ENCODE measurements at places on chromosomes 1 and 21.

- DNase-seq = no peak
Measured at GRCh38 chr1:42142894-42143675, 10.1 kb upstream of the GUCA2B start.

DNA sequence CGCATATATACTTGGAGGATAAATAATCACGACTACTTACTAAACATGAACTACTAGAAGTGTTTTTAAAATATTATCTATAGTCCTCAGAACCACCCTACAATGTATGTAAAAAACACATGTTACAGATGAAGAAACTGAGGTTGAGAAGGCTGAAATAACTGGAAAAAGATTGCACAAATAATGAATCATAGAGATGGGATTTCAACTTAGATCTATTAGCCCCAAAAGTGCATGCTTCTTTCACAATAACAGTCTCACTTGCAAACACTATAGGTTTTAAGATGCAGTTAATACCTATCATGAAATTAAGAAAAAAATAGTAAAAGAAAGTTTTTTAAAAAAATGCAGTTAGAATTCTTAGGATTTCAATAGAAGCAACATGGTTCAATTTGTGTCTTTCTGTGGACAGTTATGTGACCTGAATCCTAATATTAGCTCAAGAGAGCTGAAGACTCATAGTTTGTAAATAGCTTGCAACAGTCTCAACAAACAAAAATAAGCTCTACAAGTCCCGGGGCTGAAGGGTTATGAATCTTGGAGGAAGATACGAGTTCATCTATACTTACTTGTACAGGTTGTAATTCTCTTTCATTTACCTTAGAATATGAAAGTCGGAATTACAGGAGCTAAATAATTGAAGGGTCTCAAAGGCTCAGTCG, 58.6 kb upstream of the NTPCR start:
- no peak for DNase-seq

DNA sequence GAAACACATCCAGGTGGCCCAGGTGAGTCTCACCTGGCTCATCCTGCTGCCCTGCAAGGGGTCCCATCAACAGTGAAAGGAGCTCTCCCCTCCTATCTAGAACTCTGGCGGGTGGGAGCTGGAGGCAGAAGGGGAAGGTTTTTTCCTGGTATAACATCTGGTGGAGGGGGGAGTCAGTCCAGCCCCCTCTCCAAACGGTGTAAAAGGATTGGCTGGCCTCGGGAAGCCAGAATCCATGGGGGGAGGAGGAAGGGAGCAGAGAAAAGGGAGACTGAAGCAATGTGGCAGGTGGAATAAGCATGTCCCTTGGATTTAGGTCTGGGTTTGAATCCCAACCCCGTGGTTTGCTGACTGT, 1.2 kb upstream of the CAMK2N1 start:
- no peak for DNase-seq

DNA sequence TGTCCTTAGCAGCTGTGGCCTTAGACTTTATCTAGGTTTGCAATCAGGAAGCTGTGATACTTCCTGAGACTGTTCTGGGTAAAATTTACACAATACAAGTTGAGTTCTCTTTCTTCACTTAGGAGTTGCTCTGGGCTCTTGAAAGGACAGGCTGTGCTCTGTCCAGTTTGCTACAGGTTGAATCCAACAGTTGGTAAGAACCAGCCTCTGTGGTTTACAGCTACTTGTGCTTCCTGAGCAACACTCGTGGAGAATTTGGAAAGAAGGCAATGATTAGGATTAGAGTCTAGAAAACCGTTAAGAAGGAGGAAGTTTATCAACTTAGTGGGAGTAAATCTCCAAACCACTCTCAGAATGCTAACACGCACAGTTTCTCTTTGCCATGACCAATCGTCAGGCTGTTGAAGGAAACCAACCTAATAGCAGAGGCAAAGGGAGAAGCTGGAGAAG, 26.8 kb downstream of the GFI1 start:
- no peak for DNase-seq

- DNase-seq = no peak
Measured at GRCh38 chr1:87000460-87000859, 86.0 kb downstream of the HS2ST1 start.

GRCh38 chr1:116129537-116129936, 18.3 kb downstream of the MAB21L3 start:
- no peak for DNase-seq

DNA sequence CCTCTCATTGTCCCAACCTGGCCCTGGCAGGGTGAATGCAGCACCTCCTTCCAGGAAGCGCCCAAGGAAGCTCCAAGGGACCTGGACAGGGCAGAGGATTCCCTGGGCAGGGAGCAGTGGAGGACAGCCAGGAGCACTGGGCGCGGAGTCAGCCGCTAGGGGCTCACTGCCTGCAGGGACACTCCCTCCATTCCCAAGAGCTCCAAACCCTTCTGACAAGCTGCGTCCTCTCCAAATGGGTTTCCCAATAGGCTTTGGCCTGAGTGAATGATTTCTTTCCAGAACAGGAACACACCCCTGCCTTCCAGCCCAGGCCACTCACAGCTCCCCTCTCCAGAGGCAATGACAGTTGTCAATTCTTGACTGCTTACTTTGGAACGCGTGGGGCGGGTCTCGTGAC, 128.5 kb upstream of the EDN2 start:
- no peak for DNase-seq

DNA sequence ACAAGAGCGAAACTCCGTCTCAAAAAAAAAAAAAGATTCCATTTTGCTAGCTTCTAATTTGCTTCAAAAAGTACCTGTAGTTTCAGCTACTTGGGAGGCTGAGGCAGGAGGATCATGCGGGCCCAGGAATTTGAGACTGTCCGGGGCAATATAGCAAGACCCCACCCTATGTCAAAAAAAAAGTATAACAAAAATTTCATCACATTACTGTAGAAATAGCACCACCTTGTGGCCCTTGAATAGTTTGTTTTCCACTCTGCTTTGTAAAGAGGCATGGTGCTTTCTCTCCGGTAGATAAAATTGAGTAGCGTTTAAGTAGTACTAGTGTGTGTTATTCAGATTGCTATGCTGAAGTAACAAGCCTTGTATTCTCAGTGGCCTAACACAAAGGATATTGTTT, 18.2 kb upstream of the MSTO1 start:
- peak; percentile 75 for DNase-seq

GRCh38 chr1:24535021-24535424, 20.9 kb upstream of the NCMAP start:
- DNase-seq = no peak

DNA sequence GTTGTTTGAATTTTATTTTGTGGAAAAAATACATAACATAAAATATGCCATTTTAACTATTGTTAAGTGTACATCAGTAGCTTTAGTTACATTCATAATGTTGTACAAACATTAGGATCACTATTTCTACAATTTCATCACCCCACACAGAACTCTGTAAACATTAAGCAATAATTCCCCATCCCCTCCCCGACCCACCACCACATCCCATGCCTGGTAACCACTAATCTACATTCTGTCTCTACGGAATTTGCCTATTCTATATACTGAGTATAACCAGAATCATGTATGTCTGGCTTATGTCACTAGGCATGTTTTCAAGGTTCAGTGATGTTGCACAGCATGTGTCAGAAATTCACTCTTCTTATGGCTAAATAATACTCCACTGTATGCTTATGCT, 47.7 kb downstream of the CDC42BPA start:
- no peak for DNase-seq
